Effector CD8-positive, alpha-beta T cell (primary cell): ENCODE measurements at places on chromosomes 6 and 20.
A peak's percentile ranks its signal among the peaks of the same experiment; 100 is the strongest.

DNA sequence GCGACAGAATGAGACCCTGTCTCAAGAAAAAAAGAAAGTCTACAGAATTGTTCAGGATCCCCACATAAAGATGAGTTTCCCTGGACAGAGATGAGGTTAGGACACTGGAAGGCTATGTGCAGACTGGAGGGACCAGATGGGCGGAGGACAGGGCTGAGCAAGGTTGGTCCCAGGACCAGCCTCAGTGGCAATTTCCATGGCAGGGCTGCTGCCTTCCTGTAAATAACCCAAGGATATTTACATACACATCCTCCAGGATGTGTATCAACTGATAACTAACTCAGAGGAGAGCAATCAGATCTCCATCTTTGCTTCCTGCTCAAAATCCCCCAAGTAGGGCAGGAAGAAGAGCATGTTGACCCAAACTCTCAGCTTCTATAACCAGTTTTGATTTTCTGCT is 58.8 kb downstream of the RSPH3 start:
- DNase-seq = no peak

DNA sequence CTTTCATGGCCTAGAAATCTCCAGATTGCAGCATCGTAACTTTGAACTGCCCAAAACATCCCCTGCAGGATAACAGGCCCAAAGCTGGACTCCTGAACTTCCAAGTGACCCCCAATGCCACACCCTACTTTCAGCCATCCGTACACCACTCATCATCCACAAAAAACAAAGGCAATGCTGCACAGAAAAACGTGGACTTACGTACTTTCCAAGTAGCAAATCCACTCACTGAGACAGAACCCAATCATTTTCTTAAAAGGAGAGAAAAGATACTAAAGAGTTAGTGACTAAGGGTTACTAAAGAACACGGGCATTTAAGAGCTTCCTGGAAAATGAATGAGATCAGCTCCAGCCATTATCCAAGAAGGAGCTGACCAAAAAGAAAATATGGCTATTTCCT is 211.0 kb downstream of the WDR27 start:
- no peak for DNase-seq

GRCh38 chr6:47348316-47348863 is 38.7 kb upstream of the TNFRSF21 start:
- DNase-seq = no peak

DNA sequence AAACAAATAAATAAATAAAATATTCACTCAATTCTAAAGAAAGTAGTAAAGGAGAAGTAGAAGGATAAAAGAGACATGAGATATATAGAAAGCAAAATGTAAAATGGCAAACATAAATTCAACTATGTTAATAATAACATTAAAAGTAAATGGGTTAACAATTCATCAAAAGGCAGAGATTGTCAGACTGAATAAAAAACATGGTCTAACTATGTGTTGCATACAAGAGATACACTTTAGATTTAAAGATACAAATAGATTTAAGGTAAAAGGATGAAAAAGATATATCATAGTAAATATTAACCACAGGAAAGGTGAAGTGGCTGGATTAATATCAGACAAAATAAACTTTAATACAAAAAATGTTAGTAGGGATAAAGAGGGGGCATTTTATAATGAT is 35.8 kb upstream of the PDE10A start:
- no peak for DNase-seq

DNA sequence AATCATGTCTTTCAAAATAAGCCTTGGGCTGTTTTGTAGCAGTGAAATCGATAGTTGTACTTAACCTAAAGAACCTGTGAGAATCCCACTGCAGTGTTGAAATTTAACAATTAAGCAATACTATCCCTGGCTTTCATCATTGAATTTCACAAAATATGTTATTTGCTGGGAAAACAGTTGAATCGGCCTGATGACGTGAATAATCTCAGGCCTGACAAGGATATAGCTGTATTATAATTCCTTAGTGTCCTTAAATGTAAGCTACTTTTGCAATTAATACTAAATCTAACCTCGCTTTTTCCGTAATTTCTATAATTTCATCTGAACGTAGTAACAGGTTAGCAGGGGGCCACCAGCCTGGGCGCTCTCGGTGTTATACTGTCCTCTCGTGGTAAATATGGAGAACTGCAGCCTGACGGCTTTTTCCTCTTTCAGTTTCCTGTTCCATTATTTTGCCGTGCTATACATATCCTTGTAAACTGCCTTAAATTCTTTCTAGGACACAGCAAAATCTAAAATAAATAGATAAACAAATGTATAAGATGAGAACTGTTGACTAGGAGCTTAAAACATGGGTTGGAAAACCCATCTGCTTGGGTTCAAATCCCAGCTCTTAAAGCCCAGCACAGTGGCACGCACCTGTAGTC is 24.0 kb downstream of the MTFR2 start:
- DNase-seq = peak; percentile 24

DNA sequence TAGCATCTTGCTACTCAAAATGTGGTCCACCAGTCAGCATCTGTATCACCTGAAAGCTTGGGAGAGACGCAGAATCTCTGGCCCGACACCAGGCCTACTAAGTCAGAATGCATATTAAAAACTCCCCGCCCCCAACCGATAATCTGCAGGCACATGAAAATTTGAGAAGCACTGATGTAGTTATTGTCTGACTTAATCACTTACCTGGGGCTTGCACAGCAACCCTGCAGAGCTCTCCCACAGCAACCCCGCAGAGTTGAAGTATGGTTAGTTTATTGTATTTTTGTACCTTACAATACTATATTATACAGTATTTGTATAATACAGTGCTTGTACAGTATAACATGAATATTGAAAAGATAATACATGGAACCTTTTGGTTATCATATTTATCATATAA is 53.7 kb downstream of the KLHL31 start:
- DNase-seq = no peak

GRCh38 chr6:153976921-153977693 is 61.9 kb upstream of the OPRM1 start:
- DNase-seq = no peak

DNA sequence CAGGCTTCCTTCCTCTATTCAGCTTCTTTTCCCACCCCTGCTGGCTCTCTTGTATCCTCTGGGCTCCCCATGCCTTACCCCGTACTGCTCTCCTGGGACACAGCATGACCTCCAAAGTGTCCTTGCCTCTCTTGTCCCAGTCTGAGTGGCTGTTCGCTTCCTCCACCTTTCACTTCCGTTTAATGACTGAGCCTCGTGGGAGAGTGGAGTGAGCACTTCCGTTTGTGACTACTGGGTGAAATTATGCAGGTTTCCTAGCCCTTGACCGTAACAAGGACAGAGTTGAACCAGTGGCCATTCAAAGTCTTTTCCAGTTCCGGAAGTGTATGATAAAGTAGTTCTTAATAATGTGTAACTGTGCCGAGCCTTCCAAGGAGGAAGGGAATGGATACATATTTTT is 109.2 kb downstream of the ARID1B start:
- no peak for DNase-seq

DNA sequence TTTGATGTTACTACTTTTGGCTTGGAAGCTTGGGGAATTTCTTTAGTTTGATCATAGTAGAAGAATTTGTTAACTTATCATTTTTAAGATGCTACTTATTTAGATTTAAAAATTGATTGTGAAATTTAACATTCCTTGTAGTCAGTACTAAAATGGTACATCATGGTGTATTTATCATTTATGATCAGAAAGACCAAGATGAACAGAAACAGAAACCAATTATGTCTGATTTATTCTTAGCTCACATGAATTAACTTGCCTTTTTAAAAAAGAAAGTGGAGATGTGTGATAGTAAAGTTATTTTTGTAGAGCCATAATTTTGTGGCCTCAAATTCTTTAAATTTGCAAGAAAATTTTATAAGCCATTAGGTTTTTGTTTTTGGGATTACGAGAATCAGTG is 77.6 kb downstream of the LIN28B start:
- DNase-seq = no peak

- no peak for DNase-seq
Measured at GRCh38 chr6:150907383-150907782, 41.9 kb downstream of the MTHFD1L start.

DNA sequence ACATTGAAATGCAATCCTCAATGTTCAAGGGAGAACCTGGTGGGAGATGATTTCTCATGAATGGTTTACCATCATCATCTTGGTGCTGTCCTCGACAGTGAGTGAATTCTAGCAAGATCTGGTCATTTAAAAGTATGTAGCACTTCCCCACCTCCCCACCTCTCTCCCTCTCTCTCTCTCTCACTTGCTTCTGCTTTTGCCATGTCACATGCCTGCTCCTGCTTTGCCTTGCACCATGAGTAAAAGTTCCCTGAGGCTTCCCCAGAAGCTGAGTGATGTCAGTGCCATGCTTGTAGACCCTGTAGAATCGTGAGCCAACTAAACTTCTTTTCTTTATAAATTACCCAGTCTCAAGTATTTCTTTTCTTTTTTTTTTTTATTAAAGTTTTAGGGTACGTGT is 60.5 kb downstream of the DST start:
- DNase-seq = no peak

GRCh38 chr20:50130356-50130723 is 17.4 kb upstream of the UBE2V1 start:
- DNase-seq = no peak

GRCh38 chr20:62331347-62331746 is 28.6 kb downstream of the ADRM1 start:
- no peak for DNase-seq

- no peak for DNase-seq
Measured at GRCh38 chr6:105375797-105376196, 27.1 kb downstream of the PREP start.

DNA sequence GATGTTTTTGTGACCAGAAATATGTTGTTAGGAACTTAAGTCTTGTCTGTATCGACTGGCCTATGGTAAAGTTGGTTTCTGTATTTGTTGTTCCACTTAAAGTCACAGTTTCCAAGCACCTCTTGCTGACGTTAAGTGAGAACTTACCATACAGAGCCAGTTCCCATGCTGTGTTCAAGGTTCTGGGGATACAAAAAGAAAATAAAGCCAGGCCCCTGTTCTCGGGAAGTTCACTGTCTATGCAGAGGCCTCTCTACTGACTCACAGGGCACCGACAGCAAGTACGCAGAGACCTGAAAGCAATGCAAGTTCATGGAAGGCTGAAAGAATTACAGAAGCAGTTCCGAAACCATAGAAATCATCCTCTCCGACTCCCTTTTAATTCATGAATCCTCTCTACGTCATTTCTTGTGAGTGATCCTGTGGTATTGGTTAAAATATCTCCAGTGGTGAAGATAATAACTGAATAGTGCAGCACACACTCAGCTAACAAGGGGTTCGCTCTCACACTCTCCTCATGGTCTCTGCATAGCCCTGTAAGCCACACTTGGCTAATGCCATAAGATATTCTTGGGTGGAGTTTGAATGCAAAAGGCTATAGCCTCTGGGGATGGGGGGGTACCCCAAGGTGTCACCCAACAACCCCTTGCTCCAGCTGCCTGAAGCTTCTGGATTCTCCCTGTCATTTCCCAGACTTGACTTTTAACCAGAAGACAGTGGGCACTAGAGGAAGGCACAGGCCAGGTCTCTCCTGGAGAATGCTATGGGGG is 91.2 kb upstream of the EXOC2 start:
- no peak for DNase-seq

- DNase-seq = no peak
Measured at GRCh38 chr20:61659246-61659993, 406.3 kb downstream of the TAF4 start.

- DNase-seq = no peak
Measured at GRCh38 chr6:168943231-168943905, 310.3 kb downstream of the THBS2 start.

- DNase-seq = no peak
Measured at GRCh38 chr6:163637524-163637923, 223.0 kb downstream of the QKI start.

DNA sequence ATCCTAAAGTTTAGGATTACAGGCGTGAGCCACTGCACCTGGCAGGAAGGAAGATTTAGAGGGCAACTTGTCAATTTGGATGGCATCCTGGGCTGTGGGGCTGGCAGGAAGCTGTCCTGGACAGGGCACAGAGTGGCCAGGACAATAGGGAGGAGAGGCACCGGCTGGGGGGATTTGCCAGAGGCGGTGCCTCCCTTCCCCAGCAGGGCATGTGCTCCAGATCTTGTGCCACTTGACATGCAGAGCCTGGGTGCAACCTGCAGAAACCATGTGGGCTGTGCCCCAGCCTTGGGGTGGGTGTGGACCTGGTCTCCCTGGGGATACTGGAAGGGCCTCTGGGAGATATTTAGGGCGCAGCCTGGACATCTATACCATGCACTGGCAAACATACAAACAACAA is 58.6 kb upstream of the EEF1A1 start:
- DNase-seq = no peak

DNA sequence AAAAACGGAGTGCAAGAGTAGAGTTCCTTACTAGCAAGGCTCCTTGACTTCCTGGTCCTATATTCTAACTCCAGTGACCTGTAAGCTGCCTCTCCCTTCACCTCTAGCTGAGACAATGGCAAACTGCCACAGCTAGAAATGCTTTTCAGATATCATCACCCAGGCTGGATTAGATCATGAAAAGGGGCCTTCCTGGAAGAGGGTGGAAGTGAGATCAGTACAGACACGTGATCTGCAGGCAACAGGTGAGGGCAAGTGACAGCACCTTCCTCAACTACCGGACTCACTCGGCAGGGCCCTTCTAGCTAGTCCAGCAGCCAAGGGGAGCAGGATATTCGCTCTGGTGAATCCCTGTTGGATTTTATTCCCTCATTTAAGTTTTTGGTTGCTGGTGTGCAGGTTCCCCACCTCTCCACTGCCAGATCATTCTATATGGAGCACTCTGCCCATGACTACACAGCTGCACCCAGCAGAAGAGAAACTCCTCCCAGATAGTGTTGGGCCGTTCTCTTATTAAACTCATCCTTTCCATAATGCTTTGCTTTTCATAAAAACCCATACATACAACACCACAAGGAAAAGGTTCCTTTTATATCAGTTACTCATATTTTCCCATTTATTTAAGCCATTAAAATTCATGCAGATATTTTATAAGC is 26.4 kb upstream of the FAM83C start:
- DNase-seq = no peak

DNA sequence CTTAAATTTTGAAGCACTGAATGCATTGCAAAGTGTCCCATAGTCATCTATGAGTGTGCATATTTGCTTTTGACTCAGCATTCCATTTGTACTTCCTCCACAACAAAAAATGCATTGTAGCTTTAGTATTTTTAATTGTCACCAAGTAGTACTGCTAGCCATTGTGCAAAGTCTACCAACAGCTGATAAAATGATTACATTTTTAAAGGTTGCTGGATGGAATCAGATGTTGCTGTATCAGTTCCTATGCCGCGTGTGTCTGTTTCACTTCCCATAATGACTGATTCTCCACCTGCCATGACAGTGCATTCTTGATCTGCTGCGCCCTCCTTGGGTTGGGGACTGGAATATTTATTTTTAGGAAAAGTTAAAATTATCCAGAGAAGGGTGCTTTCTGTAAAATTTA is 41.2 kb downstream of the SLX4IP start:
- DNase-seq = no peak

GRCh38 chr6:165059032-165059431 is 250.4 kb downstream of the C6orf118 start:
- DNase-seq = no peak

DNA sequence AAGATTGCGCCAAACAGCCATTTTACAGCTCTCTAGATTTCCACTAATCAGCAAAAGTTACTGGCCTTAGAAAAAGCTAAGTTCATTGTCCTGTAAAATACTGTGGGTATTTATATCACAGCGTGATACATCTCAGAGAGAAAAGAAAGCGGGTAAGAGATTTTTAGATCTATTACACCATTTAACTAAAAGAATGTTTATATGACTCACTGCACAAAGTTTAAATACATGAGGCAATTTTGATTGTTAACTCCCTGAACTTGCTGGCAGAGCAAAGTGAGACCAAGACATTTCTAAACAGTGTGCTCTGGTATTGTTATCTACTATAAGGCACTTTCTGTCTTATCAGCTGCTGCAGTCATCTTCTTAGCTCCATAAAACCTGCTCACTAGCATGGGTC is 314.3 kb downstream of the EPHA7 start:
- no peak for DNase-seq
